GM23338 (cell line): ENCODE measurements at places on chromosomes 2 and 18.

GRCh38 chr2:103660519-103660918 lies 898.7 kb downstream of the TMEM182 start:
- DNase-seq, result no peak

- DNase-seq, result no peak
Measured at GRCh38 chr18:23578891-23579653, 7.2 kb downstream of the NPC1 start.

DNA sequence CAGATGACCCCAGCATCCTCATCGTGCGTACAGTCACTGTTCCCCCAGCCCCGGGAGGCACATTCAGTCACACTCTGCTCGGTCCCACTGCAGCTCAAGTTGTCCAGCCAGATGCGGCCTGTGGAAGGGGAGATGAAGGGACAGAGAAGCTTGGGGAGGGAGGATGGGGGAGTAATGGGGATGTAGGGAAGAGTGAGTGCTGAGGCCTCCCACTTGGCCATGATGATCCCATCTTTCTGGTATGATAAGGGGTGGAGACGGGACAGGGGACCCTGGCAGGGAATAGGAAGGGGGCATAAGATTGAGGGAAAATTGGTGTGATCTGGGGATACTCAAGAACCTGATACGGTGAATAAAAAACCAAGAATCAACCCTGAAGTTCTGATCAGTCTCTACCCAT lies 3.5 kb downstream of the LOXL3 start:
- no peak for DNase-seq

GRCh38 chr2:138373993-138374408 lies 127.6 kb upstream of the SPOPL start:
- DNase-seq, result peak; percentile 62

GRCh38 chr2:96233436-96233835 lies 24.8 kb upstream of the STARD7 start:
- DNase-seq, result no peak

GRCh38 chr18:2112435-2113045 lies 458.8 kb downstream of the METTL4 start:
- DNase-seq, result no peak

DNA sequence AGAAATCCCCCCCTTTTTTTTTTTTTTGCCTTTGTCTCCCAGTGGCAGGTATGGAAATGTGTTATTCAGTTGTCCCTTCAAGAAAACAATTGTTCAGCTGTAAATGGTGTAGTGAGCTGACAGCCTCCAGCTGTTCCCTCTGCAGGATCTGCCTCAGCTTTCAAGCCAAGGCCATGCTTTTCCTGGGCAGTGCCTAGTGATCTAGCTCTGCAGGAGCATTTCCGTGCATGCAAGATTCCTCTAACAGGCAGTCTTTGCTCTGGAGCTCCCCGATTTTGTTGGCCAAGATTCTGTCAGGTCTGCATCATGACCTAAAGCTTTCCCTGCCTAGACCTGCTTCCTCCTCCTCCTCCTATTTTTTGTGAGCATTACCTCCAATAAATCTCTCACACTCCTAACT lies 300.7 kb upstream of the UBE2E3 start:
- DNase-seq, result peak; percentile 57

DNA sequence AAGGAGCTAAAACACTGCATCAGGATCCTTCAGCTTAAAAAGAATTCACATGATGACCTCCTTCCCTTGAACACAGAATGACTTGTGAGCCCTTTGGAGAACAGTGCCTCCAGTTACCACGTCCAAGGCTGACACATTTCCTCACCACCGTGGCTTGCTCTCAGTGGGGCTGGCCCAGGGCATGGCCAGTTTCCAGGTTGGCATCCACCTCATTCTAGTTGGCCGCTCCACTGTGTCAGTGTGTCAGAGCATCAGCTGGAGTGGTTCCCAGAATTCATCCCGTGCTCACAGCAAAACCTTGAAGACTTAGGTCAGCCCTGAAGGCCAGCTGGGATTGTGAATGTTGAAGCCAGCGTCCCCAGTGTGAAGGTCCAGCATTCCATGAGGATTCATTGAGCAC lies 158.5 kb downstream of the INSIG2 start:
- DNase-seq, result no peak

- DNase-seq, result no peak
Measured at GRCh38 chr2:43300222-43300621, 73.8 kb upstream of the ZFP36L2 start.

DNA sequence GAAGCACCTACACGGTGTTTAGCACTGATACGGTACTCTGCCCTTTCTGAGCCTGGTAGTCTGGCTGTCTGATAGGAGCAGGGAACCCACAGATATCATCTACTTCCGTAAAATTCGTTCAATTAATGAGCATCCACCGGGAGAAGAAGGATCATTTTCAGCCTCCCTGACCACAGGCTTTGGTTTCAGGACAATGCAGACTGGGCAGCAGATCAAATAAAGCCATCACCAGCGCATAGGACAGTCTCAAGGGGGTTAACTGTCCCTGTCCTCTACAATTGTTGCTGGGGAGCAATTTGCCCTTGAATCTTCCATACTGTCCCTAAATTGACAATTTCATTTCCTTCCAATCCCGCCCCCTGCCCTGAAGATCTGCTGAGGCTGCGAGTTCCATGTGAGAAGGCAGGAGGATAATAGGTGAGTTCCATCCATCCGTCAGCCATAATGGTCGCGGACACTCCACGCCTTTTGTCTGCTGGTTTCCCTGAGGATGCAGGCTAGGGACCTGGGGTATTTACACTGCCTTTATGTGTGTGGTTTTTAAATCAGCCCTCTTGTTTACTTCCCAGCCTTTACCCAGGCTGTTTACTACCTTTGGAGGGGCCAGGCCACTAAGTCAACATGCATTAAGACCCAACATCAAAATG lies 110.0 kb downstream of the MYCN start:
- no peak for DNase-seq

- DNase-seq, result peak; percentile 51
Measured at GRCh38 chr2:84297155-84297554, 161.9 kb downstream of the SUCLG1 start.

DNA sequence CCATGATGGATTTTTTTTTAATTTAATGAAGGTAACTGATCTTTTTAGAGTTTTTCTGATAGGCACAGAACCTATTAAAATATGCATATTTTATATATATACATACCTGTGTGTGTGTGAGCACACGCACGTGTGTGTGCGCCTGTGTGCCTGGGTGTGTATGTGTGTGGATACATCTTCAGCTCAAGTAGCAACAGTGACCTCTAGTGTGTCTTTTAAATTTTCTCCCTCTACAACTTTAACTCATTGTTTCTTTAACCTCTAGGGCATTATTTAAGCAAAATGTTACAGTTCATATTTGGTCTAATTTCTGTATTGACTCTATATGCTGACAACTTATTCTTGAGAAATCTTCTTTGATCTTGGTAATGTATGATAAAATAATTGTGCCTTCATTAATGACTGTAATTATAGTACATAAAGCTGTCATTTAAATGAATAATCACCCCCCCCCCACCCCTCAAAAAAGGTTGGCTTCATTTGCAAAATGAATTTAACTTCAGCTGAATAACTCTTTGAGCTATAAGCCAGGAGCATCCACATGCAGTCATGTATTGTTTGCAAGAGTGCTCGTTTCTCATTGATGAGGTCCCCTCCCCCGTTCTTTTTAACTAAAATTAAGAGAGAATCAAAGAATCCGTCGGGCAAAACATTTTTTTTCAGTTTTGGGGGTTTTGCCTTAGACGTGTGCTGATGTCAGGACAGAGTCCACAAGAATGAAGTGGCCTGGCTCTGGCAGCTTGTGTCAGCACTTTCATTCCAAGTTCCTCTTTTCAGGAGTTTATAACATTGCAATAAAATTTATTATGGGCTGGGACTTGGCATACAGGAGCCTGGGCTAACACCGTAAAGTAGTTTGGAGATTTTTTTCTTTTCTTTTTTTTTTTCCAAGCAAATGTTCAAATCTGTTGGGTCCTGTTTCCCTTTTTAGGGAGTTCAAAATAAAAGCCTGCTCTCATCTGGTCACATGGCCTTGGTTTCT lies 80.0 kb downstream of the ETAA1 start:
- peak; percentile 60 for DNase-seq
